Activated CD4-positive, alpha-beta memory T cell treated with anti-CD3 and anti-CD28 coated beads, Interleukin-2, amount 10 ng/mL, durations not matched to agents 7 days and 5 days (primary cell): ENCODE measurements at places on chromosomes 11 and 22. TPM values are rescaled to one million over a fixed set of nuclear protein-coding genes. Genes with fewer than 3 reads are reported as not detected.
A peak's percentile ranks its signal among the peaks of the same experiment; 100 is the strongest.

The YPEL1 gene
- total RNA-seq: 17.3 TPM

The CARS1 gene
- 121 TPM for total RNA-seq

The OVOL1 gene
- total RNA-seq: not detected

The RAB3IL1 gene
- not detected for total RNA-seq

The PICK1 gene
- 11.4 TPM for total RNA-seq

The KCNQ1OT1 gene
- total RNA-seq: 0.25 TPM

The KCNK7 gene
- 1.0 TPM for total RNA-seq

- no peak for DNase-seq
Observed at GRCh38 chr11:19852288-19852687, 139.7 kb downstream of the NAV2 start.

DNA sequence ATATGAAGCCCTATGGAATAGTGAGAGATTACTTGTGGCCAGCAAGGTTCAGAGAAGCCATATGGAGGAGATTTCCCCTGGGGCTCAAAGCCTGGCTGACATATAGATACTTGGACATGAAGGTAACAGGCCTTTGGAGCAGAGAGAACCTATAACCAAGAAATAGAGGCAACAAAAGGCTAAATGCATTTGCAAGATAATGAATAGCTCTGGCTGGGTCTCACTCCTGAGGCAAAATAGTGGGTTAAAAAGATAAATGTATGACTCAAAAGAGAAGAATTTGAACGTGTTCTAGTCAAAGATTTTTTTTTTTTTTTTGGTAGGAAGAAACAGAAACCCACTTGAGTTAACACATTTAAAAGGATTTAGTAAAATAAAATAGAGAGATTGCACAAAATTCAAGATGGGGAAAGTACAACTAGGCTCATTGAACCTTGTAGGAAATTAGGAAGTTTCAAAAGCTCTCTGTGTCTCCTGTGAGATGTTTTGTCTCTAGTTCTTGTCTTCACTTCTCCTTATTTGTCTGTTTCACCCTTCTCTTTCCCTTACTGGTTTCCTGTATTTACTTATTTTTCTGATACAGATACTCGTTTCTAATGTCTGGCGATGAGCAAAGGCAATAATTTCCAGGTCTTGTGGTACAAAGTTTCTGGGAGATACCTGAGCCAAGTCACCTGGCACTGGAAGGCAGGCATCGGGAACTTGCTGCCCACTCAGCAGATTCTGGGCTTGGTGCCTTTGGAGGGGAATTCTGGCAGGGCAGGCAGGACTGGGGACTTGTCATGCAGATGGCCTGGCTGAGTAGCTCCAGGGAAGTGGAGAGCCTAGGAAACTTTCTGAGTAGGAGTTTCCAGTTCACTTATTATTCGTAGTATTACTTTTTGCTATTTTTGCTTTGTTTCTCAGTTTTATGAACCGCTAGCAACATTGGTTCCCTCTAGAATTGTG is 49.2 kb upstream of the SESN3 start:
- no peak for DNase-seq

- DNase-seq: no peak
Observed at GRCh38 chr11:5362017-5362625, 10.8 kb downstream of the OR51B6 start.

DNA sequence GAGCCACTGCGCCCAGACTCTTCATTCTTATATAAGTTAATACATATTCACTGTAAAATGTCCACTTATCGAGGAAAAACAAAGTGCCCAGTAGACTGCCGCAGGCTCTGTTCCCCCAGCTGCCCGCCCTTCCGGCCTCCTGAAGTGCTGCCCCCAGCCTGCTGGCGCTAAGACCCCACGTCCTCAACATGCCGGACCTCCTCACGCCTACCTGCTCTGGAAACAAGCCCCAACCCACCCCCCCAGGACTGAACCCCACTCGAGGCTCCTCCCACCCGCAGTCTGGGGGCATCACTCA is 1.1 kb downstream of the GATD1 start:
- no peak for DNase-seq

DNA sequence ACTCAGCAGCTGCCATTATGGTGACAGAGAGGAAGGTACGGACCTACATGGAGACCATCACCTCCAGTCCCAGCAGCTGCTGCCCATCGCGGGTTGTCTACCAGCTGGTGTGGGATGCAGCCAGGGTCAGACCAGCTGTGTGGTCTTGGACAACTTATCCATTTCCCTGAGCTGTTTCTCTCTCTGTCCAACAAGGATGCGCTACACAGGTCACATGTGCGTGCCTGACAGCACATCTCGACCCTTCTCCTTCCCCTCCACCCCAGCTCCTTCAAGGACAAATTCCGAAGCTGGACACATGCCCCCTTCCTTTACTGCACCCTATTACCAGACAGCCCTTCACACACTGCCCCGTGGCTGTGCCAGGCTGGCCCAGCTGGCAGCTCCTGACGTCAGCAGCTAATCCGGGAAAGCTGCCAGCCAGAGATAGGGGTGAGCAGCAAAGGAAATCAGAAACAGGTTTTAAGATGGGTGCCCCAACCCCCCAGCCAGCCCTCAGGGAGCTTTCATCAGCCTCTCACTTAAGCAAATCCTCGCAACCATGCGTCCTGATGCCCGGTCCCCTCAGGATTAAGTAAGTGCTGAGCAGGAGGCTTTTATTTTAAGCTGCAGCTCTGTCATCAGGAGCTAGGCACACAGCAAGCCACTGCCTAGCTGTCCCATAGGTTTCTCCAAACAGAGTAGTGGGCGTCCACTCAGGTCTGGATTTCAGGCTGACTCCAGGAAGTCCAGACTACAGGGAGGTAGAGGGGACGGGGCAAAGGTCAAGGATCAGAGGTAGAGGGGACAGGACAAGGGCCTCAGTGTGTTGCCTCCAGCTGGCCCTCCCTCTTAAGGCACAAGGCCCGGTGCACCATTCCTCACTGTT is 20.3 kb downstream of the TEF start:
- no peak for DNase-seq

DNA sequence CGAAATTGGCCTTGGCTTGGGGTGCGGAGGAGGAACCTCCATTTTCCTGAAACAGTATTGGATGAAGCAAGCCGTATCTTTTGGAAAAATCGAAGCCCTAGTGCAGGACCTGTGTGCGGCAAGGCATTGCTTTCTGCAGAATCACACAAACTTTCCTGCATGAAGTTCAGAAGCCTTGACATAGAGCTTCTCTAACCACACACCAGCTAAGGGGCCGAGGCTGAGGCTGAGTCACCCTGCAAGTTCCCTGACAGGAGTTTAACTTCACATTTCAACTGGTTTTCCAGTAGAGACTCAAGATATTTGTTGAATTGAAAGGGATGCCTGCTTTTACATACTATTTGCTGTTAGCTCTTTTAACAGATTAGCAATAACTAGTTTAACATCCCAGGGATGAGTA is 67.8 kb downstream of the TCF20 start:
- DNase-seq: peak; percentile 74

GRCh38 chr11:71109186-71109585 is 143.2 kb downstream of the SHANK2 start:
- no peak for DNase-seq

DNA sequence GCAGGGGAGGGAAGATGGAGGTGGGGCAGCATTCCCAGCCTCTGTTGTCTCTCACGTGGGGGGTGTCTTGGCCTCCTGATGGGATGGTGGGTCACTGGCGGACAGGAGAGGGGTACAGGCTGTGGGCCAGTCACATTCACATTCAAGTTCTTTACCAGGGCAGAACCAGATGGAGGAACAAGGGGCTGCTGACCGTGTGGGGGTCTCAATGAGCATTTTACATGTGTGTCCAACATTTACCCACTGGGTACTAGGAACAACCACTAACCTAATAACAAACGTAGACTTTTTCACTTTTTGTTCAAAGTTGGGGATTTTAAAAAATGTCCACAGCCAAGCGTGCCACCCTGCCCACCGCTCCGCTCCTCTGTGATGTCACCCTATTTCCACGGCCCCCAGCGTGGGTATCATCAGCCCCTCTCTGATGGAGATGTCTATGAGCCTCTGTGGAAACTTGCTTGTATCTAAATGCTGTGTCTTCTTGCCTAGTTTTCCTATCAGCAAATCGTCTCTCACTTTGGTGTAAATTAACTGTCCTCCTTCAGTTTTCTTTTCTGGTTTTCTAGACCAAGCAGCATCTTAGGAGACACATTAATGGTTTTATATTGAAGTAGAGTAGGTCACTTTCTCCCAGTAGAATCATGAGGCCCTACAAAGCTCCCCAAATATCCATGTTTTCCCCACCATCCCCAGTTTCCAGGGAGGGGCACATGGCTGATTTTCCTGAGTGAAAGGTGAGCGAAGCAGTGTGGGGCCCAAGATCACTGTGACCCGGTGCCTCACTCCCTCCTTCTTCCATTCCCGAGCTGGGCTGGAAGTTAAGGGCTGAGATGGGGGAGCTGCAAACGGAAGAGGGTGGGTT is 936.7 kb downstream of the BRD1 start:
- no peak for DNase-seq

DNA sequence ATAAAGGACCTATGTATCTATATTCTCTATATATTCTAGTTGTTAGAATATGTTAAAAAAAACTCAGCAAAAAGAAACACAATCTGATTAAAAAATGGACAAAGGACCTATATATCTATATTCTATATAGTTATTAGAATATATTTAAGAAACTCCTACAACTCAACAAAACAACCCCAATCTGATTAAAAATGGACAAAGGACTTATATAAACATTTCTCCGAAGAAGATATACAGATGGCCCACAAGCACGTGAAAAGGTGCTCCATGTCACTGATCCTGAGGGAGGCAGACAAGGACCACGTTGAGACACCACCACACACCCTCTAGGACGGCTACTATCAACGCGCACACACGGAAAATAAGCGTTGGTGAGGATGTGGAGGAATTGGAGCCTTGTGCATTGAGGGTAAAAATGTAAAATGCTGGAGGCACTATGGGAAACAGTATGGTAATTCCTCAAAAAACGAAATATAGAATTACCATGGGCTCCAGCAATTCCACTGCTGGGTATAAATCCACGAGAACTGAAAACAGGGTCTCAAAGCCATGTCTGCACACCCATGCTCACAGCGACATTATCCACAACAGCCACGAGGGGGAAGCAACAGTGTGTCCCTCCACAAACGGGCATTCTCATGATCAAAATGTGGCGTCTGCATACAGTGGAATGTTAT is 22.7 kb downstream of the YPEL1 start:
- peak; percentile 60 for DNase-seq

DNA sequence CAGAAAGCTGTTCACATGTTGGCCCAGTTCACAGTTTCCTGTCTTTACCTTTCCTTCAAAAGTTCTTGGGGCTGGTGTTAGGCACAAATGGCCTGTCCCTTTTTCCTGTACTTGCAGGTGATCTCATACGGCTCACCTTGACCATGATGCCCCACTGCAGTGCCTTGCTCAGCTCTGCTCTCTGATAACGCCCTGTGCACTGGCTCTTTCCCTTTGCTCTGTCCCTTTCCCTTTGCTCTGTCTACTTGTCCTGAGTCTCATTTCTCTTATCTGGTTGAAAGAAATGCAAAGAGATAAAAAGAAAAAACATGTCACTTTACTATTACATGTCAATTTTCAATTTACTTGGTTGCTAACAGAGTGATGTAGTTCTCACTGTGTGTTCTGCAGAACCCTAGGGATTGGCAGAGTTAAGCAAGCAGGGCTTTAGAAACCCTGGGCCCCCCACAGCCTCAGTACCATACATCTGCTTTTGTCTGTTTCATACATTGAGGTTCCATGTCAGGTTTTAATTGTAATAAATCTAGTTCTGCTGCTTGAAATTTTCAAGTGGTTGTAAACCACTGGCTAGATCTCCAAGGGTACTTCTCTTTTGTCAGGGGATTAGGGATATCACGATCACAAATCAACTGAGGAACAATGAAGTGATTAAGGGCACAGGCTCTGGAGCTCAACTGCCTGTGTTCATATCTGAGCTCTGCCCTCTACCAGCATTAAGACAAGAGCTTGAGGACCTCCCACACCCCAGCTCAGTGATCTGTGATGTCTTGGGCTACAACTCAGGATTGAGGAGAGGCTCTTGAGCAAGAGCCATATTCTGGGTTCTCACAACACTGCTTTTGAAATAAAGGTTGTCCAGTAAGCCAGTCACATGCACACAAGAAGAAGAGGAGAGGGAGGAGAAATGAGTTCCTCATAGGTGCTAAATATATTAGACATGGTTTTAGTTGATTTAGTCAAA is 16.3 kb upstream of the SORL1 start:
- DNase-seq: no peak

DNA sequence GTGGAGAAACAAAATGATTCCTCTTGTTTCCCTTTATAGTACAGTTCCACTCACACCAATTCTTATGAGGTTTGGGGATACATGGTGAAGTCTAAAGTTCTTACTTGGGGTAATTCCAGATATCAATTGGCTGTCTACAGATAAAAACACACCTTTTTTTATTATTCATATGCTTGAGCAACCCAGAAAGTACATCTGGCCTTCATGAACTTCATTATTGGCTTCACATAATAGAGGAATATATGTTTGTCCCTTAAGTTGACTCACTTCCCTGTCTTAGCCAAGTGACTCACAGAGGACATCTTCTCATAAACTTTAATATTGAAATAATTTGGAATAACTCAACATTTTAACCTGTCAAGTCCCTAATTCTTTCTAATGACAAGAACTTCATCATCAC is 36.3 kb upstream of the SOX6 start:
- no peak for DNase-seq

GRCh38 chr22:29255064-29255621 is 12.6 kb downstream of the RHBDD3 start:
- DNase-seq: no peak

- peak; percentile 37 for DNase-seq
Observed at GRCh38 chr11:133821776-133822175, 23.5 kb downstream of the SPATA19 start.

DNA sequence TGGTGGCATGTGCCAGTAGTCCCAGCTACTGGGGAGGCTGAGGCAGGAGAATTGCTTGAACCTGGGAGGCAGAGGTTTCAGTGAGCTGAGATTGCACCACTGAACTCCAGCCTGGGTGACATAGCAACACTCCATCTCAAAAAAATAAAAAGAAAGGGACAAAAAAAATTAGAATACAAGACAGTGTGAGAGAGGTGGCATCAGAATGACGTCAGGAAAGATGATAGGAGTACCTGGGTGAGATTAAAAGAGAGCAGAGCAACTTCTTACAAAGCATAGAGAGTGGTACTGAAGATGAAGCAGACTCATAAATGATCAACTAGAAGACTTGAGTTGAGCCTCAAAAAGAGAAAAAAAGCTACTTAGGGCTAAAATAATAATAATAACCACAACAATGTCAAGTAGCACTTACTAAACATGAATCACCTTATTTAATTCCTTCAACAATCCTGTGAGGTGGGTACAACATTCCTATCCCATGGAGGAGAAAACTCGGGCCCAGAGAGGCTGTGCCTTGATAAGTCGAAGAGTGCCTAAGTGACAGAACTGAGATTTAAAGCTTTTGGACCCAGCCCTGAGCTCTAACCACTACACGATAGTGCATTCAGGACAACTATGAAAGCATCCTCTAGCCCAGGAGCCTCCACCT is 5.2 kb upstream of the SLN start:
- DNase-seq: no peak

GRCh38 chr11:72511393-72512047 is 77.2 kb upstream of the CLPB start:
- DNase-seq: no peak

DNA sequence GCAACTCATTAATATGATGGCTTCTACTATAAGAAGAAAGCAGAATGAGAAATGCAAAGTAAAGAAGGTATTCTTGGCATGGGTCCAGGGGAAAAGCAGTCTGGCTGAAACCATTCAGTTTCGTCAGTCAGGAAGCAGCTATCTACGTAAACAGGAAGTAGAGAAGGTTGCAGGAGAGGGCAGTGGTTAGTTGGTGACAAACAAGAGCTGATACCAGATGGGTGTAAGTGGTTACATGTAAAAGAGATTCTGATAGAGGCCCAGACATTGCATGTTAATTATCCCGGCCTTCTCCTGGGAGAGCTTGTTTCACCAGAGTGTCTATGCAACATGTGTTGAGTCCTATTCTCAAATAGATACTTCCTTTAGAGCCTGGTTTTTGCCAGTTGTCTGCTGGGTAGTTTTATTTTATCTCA is 58.4 kb upstream of the PSMA1 start:
- DNase-seq: peak; percentile 74
